ENCODE measurements at places on chromosomes 5 and 9. TPM values are rescaled to one million over a fixed set of nuclear protein-coding genes. Genes with fewer than 3 reads are reported as not detected.

The ASTN2 gene
- total RNA-seq = 4.6 TPM

The LCN9 gene
- total RNA-seq = not detected

The THOC3 gene
- total RNA-seq = 8.6 TPM

The NEUROG1 gene
- total RNA-seq = not detected

The PCSK1 gene
- total RNA-seq = not detected

The ERAP2 gene
- 2.9 TPM for total RNA-seq

The PTPDC1 gene
- total RNA-seq = 9.4 TPM

The PTTG1 gene
- 18.1 TPM for total RNA-seq

The EHMT1 gene
- 77.8 TPM for total RNA-seq

The C9orf72 gene
- total RNA-seq = 14.8 TPM

The HRCT1 gene
- 3.2 TPM for total RNA-seq

Data from gastrocnemius medialis (tissue), 4 donors.